ENCODE measurements at places on chromosomes 7 and 10. TPM values are rescaled to one million over a fixed set of nuclear protein-coding genes. Genes with fewer than 3 reads are reported as not detected.

Gene NEUROD6
- not detected for total RNA-seq

Gene MMP21
- not detected for total RNA-seq

Gene CFAP46
- 4.4 TPM for total RNA-seq

Gene SLC18A2
- 0.05 TPM for total RNA-seq

Gene AOAH
- not detected for total RNA-seq

Gene CLCN1
- total RNA-seq = 0.09 TPM

Gene AGBL3
- total RNA-seq = 5.5 TPM

DNA sequence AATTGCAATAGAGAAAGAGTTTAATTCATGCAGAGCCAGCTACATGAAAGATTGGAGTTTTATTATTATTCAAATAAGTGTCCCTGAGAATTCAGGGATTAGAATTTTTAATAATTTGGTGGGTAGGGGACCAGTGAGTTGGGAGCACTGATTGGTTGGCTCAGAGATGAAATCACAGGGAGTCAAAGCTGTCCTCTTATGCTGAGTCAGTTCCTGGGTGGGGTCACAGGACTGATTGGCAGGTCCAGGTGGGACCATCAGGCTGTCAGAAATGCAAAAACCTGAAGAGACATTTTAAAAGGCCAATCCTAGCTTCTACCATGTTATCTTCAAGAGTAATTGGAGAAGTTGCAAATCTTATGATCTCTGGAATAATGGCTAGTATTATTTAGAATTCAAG is 56.0 kb upstream of the KAT6B start:
- no peak for DNase-seq

GRCh38 chr10:3398825-3399646 is 226.5 kb upstream of the PITRM1 start:
- DNase-seq = peak; percentile 52

DNA sequence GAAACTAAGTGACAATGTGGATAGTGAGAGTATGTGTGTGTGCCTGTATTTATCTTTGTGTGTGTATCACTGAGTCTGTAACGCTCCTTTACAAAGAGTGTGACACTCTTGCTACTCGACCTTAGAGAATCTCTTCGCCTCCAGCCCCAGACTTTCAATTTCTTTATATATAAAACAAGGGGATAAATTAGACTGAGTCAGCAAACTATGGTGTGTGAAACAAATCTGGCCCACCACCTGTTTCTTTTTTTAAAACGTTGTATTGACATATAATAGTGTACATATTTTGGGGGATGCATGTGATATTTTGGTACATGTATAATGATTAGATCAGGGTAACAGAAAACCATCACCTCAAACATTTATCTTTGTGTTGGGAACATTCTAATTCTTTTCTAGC is 240.5 kb downstream of the KCNMA1 start:
- DNase-seq = no peak

- DNase-seq = no peak
Observed at GRCh38 chr7:28166982-28167715, 13.4 kb downstream of the JAZF1 start.

DNA sequence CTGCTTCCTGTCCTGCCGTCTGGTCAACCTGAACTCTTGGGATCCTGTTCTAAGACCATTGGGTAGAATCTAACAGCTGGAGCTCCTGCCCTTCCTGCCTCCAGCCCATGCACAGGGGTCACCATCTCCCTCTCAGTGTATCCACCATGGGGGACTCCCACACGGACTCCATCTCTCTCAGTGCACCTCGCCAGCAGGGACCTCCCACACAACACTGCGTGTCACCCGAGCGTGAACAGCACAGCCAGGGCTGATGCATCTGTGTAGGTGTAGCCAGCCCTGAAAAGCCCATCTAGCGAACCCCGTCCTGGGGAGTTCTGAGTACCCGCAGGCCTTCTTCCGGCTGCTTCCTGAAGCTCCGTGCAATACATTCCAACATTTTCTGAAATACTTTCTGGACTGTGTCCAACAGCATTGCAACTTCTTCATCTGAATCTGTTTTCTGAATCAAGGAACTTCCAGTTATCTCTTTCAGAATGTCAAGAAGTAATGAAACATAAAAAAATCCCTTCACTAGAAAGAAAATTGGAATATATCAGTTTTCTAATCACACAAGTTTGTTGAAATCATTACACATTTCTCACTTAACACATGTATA is 52.5 kb downstream of the NCAPG2 start:
- no peak for DNase-seq

GRCh38 chr10:34523017-34523767 is 291.9 kb downstream of the PARD3 start:
- no peak for DNase-seq

- DNase-seq = no peak
Observed at GRCh38 chr10:127964621-127965020, 57.7 kb downstream of the PTPRE start.

DNA sequence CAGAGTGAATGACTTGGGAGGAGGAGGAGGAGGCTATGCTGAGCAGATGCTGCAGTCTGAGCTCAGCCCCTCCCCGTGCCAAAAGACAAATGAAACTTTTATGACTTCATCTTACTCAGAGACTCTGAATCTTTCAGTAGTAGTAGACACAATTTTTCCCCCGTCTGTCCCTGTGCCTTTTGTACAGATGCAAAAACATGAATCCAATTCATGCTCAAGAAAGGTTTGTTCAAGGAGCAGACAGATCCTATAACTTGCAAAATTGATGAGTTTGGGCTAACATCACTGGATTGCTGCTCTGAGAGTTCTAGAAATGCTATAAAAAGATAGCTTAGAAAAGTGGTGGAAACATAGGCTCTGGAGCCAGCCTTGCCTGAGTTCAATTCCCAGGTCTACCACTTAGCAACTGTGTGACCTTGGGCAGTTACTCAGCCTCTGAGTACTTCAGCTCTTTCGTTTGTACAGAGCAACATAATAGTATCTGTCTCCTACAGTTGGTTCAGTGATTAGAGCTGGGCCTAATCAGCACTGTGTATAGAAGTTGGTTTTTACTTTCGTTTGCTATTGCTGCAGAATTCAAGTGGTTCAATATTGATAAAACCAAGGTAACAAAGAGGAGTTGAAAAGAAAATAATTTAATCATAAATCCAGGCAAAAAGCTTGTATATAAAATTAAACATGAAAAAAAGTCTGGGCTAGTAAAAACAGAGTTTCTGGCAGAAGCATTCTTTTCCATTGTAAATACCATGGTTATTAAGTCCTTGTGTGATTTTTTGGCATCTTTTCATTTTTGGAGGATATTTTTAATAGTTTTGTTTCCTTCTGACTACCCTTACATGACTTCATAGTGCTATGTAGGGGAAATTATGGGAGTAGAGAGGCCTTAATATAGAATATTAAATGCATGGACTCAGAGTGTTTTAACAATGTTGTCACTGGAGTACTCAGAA is 174.2 kb upstream of the ZNF32 start:
- DNase-seq = no peak

DNA sequence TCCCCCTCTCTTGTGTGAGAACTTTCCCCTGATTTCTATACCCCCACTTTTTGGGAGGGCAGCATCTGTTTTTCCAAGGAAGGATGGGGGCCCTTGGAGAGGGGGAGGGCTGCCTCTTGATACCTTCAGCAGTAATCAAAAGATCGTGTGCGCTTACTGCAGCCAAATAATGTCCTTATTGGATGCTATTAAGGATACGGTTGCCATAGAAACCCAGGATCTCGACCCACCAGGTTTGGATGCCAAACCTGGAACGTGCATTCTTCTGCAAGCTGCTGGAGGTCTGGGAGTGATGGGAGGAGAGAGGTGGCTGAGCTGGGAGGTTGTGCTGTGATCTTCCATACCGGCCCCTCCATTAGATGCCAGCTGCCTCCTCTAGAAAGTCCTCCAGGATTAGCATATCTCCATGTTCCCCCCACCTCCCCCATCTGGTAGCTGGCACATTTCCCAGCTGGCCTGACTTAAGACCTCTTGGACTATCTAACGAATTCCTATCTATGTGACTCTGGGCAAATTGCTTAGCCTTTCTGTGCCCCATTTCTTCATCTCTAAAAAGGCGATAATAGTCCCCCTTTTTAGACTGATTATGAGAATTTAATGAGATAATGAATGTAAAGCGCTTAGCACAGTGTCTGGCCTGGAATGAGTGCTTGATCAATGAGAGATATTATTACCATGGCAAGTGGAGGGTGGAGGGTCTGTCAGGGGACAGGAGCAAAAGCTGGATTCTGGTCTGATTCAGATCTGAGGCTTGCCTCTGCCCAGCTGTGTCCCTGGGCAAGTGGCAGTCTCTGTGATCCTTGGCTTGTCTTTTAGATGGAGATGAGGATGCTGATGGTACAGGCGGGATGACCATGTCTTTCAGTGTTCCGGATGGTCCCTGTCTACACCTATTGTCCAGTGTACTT is 78.5 kb upstream of the PCBD1 start:
- no peak for DNase-seq

- DNase-seq = no peak
Observed at GRCh38 chr10:44647877-44648542, 263.1 kb upstream of the CXCL12 start.

Data from neural crest cell (in vitro differentiated cells).